Foreskin keratinocyte (primary cell): ENCODE measurements at places on chromosomes 5 and 9. TPM values are rescaled to one million over a fixed set of nuclear protein-coding genes. Genes with fewer than 3 reads are reported as not detected.

DNA sequence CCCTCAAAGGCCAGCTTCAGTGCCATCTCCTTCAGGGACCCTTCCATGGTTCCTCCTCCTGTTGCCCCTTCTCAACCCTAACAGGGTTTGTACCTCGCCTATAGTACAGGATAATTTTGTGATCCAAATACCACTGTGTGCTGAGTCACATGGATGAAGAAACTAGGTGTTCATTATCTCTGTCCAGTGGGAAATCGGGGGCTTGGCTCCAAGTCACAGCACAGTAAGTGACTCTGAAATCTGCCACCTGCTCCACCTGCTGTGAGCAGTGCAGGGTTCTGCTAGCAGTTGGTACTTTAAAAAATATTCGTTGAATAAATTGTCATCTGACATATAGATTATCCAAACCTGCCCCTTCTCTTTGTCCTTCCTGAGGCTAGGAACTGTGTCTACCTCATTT, 123.2 kb upstream of the OTULINL start:
- no peak for DNase-seq

DNA sequence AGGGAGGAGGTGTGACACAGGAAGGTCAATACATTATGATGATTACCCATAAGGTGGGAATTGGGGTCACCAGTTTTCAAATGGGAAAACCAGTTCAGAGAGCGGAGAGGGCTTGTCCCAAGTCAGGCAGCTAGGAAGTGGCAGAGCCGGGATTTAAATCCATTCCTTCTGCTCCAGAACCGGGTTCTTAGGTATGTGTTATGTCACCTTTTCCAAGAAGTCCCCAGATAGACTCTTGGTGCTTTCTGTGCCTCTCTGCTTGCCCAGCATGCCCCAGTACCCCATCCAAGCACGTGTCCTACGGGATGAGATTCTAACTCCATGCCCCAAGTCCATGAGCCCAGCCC, 69.9 kb downstream of the LMX1B start:
- DNase-seq: no peak

GRCh38 chr5:34460496-34460895, 195.6 kb upstream of the RAI14 start:
- no peak for DNase-seq

DNA sequence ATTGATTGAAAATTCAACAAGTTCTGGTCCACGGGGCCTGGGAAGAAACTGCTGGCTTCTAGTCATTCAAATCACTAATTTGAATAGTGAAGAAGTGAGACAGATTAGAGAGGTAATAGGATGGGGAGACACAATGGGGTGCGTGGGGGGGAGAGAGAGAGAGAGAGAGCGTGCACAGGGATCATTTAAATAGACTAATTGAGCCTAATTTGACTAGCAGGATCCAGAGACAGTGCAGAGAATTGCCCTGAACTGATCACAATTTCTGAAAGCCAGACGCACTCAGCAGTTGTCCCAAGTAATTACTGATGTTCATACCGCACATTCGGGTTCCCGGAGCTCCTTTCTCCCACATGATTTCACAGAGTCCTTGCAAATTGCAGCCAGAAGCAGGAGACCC, 50.3 kb upstream of the C5orf58 start:
- DNase-seq: no peak

- DNase-seq: peak; percentile 33
These were observed 41.9 kb downstream of the HSDL2 start for GRCh38 chr9:112421771-112422222.

Gene CANX
- 119 and 139 TPM in 2 replicates for polyA plus RNA-seq

GRCh38 chr5:31701642-31702299, 62.8 kb downstream of the PDZD2 start:
- no peak for DNase-seq

GRCh38 chr9:17531642-17532254, 47.1 kb upstream of the SH3GL2 start:
- DNase-seq: no peak

- DNase-seq: no peak
These were observed 94.2 kb upstream of the NFIL3 start for GRCh38 chr9:91517801-91518200.

Gene BHMT
- polyA plus RNA-seq: not detected in 2 replicates

- peak; percentile 95 for DNase-seq
These were observed 519.2 kb downstream of the KIF4B start for GRCh38 chr5:155532621-155533311.

DNA sequence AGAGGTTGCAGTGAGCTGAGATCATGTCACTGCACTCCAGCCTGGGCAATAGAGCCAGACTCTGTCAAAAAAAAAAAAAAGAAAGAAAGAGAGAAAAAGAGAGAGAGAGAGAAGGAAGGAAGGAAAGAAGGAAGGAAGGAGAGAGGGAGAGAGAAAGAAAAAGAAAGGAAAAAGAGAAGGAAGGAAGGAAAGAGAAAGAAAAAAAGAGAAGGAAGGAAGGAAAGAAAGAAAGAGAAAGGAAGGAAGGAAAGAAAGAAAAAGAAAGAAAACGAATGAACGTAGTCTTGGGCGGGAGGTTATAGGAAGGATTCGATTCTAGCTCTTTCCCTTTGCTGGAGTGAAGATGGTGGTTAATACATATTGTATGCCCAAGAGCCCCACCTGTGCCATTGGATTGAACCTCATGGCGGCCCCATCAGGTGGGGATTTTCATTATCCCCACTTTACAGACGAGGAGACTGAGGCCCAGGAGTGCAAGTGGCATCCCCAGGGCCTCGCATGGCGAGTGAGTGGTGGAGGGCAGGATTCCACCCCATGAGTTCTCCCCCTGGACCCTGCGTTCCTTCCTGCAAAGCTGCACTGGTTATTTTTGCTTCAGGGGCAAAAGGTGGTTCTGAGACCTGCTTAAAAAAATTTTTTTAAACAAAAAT, 80.9 kb upstream of the ASS1 start:
- no peak for DNase-seq

Gene ANKRD34B
- polyA plus RNA-seq: not detected in 2 replicates

DNA sequence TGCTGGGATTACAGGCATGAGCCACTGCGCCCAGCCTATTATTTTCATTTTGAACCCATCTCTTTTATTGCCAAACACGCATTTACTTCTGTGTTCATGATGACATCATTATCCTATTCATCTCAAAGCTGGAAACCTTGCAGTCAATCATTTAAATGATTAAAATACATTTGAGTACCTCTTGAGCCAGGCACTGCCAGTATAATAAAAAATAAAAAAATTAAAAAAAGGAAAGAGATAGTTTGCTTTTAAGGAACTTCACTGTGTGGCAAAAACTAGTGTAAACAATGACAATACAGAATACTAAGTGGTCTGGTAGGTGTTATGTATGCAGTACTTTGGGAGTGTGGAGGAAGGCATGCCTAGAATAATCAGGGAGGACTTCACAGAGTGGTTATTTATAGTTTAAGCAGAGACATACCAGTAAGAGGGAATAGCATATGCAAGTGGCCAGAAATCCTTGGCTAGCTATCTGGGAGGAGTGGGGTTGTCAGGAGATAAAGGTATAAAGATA, 8.6 kb downstream of the NSD1 start:
- DNase-seq: no peak

DNA sequence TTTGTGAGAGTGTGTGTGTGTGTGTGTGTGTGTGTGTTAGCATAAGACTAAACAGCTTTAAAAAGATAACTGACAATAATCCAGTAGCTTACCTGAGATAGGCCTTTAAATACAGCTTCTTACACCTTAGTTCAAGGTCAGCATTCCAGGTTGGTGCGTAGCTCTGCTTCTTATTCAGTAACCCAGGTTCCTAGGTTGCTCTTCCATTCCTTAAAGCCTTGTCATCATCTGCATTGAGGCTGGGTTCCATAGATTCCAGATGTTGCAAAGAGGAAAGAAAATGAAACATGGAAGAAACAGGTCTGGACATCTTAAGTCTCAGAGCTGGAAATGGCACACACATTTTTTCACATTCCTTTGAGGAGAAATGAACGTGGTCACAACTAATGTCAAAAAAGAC, 53.9 kb upstream of the CAMK4 start:
- DNase-seq: peak; percentile 64

DNA sequence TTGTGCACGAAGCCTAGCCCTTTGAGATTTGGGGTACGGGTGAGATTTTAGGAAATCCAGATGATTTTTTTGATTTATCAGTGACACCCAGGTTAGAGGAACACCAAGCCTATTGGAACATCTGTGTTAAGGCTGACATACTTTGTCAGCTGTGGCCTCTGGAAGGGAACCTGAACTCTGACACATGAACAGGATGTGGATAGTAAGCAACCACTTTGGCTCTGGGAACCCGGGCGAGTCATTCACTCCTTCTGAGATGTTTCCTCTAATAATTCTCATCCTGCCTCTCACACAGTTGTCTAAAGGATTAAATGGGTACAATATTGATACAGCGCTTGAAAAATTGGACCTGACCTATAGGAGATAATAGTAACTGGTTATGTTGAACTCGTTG, 67.8 kb downstream of the FGF1 start:
- peak; percentile 66 for DNase-seq

- DNase-seq: no peak
These were observed 18.3 kb upstream of the IL13 start for GRCh38 chr5:132639706-132640130.

- DNase-seq: no peak
These were observed 68.0 kb downstream of the FSTL4 start for GRCh38 chr5:133544346-133544745.

Gene CAMLG
- polyA plus RNA-seq: 29.3 and 29.6 TPM in 2 replicates

DNA sequence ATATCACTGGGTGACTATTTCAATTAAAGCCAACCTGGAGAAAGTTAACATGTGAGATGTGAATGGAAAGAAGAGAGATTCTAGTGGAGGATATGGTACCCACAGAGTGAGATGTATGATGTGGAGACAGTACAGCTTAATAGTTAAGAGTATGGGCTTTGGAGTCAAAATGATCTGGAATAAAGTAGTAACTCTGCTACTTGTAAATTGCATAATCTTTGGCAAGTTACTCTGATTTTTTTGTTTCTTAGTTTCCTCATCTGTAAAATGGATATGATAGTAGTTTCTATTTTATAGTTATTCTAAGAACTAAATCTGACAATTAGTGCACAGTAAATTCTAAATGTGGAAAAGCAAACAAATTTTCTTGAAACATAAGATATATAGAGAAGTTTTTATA, 79.2 kb downstream of the ISOC1 start:
- DNase-seq: no peak

Gene KIF20A
- polyA plus RNA-seq: 25.6 and 34.4 TPM in 2 replicates

GRCh38 chr5:123505633-123506032, 6.3 kb upstream of the CSNK1G3 start:
- no peak for DNase-seq

Gene ARSK
- 3.9 TPM in 2 replicates for polyA plus RNA-seq

Gene HOMER1
- polyA plus RNA-seq: 2.0 and 2.9 TPM in 2 replicates

- DNase-seq: no peak
These were observed 64.2 kb upstream of the PRSS3 start for GRCh38 chr9:33731142-33731541.

DNA sequence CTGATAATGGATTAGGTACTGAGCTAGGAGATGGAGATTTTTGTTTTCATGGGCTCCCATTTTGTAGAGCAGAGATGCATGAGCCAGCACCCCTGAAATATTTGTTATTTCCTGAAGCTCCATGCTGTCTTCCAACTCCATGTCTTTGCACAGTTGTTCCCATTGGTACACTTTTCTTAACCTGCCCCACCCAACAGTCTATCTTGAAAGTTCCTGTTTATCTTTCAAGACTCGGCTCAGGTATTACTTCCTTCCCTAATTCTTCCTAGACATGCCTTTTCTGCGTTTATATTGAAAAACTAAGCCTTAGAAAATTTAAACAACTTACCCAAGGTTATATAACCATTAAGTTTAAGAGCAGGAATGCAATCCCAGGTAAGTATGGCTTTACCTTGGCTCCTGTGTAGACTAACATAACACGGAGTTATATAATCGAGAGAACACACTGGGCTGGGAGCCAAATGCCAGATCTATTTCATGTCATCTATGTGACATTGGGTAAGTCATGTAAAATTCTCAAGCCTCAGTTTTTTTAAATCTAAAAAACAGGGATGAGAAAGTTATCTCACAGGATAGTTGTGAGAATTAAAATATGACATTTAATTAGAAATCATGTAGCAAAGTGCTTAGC, 67.4 kb downstream of the LIX1 start:
- DNase-seq: no peak

GRCh38 chr9:87179553-87180340, 232.4 kb upstream of the GAS1 start:
- peak; percentile 96 for DNase-seq

Gene IL5
- not detected in 2 replicates for polyA plus RNA-seq

GRCh38 chr5:106637275-106637674, 1033.5 kb downstream of the EFNA5 start:
- peak; percentile 49 for DNase-seq

- DNase-seq: no peak
These were observed 76.7 kb downstream of the ITGA1 start for GRCh38 chr5:52864371-52864770.

Gene SIT1
- polyA plus RNA-seq: not detected in 2 replicates

GRCh38 chr5:142845954-142846398, 75.8 kb downstream of the ARHGAP26 start:
- no peak for DNase-seq

GRCh38 chr5:133050521-133050920, 1.3 kb upstream of the HSPA4 start:
- peak; percentile 9 for DNase-seq

GRCh38 chr5:59760785-59761348, 132.7 kb downstream of the PDE4D start:
- DNase-seq: peak; percentile 75
